ENCODE measurements at places on chromosomes 5 and 9. TPM values are rescaled to one million over a fixed set of nuclear protein-coding genes. Genes with fewer than 3 reads are reported as not detected.

The PDE6A gene
- not detected for total RNA-seq

The SLC4A9 gene
- total RNA-seq, result not detected

The LHX3 gene
- total RNA-seq, result not detected

The TRPM3 gene
- 8.8 TPM for total RNA-seq

The OSMR gene
- total RNA-seq, result 57.2 TPM

The SLCO4C1 gene
- 0.09 TPM for total RNA-seq

The RNF183 gene
- total RNA-seq, result not detected

The LYRM7 gene
- total RNA-seq, result 4.4 TPM

Data from fibroblast of the aortic adventitia (primary cell).